CD8-positive, alpha-beta T cell (primary cell): ENCODE measurements at places on chromosomes 2 and 18. TPM values are rescaled to one million over a fixed set of nuclear protein-coding genes. Genes with fewer than 3 reads are reported as not detected.
A peak's percentile ranks its signal among the peaks of the same experiment; 100 is the strongest.

- DNase-seq: no peak
Measured at GRCh38 chr2:20917719-20918572, 95.0 kb upstream of the LDAH start.

MAP4K4 gene
- 72.4 TPM for total RNA-seq

DNA sequence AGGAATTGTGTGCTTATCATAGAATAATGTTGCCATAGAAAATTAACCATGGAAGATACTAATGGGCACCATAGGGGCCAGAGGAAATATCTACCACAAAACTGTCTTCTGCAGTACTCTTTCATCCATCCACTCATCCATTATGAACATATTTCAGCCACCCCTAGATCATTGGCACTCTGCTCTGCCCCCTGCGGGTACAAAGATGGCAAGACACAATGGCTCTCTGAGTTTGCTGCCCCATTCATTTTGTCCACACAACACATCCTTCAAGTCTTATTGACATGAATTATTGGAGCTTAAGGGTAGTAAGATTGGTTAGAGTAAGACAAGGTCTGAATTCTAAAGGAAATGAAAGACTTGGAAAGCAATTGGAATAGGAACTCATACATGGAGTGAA lies 1224.7 kb upstream of the CELF4 start:
- DNase-seq: no peak

- no peak for DNase-seq
Measured at GRCh38 chr2:110105608-110106467, 9.8 kb downstream of the MALL start.

DNA sequence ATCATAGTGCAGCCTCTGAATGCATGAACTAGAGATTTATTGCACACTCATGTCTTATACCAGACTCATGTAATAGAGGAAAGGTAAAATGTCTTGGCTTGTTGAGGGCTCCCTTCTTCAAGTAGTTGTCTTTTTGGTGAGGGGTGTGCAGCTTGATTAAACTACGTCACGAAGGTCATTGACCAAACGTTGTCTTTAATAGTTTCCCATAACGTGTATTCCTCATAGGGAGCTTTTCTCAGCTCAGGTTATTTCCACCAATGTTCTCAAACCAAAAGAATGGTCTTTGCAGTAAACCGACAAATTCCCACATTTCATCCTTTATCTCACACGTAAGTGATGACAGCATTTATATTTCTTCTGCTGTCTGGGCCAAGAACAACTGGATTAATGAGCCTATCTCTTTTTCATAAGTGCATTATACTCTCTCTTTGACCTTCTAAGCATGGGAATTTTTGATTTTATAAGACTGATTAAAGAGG lies 547.7 kb upstream of the ZEB2 start:
- DNase-seq: no peak

GRCh38 chr2:218137514-218137913 lies 11.7 kb downstream of the CXCR2 start:
- DNase-seq: no peak

DNA sequence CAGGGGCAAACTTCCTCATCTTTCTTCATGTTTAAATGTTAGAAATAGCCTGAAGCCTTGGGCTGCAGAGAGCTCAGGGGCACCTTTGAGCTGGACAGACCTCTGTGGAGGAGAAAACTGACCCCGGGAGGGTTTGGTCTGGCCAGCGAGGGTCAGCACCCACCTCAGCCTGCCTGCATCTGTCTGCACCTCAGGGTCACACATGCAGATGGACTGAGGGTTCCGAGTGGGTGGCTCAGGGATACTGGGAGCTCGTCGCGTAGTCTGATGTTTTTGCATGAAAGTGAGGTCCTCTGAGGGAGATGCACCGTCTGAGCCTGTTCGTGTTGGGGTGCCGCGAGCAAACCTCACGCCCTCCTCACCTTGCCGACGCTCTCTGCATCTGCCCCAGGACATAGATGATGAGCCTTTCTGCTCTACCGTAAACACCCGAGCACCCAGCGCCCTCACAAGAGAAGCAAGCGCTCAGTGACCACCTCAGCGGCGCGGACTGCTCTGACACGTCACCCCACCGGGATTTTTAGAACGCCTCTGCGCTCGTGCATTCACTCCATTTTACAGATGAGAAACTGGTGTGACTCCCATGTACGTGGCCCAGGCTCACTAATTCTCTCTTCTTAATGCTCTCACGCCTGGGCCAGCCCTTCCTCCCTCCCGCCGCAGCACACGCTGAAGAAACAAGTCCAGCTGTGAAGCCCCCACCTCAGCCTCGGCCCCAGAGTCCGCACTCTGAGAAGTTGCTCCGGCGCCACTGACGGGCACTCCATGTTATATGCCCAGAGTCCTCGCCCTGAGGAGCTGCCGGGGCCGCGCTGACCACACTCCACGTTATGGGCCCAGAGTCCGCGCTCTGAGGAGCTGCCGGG lies 9.5 kb downstream of the KCNG2 start:
- no peak for DNase-seq

DNA sequence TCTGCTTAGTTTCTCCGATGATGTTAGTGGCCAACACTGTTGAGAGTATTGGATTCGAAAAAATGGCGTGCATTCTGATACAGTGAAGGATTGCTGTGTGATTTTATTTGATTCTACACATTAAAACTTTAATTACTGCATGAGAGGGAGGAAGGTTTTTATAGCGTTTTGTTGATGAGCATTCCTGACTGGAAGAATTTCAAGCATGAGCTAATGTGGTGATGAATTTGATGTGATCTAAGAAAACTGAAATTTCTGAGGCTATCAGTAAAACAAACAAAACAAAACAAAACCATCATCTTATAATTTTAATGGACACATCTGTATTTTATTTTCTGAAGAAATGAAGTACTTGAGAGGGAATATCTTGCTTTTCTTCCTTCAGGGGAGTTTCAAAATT lies 59.6 kb downstream of the ITGB6 start:
- DNase-seq: no peak

LYG1 gene
- 1.1 TPM for total RNA-seq

DNA sequence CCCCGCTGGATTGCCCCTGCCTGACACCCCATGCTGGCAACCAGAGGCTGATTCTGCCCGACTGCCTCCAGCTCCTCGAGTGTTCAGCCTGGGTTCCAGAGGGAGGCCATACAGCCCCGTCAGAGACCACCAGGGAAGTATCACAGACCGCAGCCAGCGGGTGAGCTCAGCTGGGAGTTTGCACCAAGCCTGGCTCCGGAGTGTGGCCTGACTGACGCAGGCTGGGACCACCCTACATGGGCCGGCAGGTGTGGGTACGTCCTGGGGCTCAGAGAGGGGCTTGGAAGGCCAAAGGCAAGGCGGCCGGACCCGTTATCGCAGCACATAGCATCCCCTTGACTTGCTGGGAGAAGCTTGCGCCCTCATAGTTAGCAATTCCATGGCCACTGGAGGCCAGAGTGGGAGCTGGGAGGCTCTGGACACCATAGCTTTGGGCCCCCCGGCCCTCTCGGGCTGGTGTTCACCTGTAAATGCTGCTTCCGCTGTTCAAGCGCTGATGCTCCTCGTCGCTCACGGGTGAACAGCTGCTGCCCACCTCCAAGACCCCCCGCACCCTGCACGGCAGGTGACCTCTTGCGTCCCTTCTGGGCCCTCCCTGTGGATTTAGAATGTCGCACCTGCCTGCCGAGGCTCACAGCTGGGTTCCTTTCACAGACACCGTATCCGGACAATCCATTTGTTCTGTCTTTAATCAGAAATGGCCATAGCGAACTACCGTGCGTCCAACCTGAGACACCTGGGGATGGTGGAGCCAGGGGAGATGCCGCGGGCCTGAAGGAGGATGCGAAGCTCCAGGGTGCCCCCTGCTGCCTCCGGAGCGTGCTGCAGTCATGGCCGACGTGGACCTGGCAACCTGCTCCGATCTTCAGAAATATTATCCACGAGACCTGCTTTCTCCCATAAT lies 31.2 kb upstream of the SLC66A3 start:
- DNase-seq: peak; percentile 66
